Common myeloid progenitor, CD34-positive (primary cell): ENCODE measurements at places on chromosomes 12 and 14.

- peak; percentile 86 for DNase-seq
Observed at GRCh38 chr14:100904307-100905087, 975 bp upstream of the RTL1 start.

GRCh38 chr14:31560759-31561154 lies 447 bp upstream of the NUBPL start:
- peak; percentile 52 for DNase-seq

DNA sequence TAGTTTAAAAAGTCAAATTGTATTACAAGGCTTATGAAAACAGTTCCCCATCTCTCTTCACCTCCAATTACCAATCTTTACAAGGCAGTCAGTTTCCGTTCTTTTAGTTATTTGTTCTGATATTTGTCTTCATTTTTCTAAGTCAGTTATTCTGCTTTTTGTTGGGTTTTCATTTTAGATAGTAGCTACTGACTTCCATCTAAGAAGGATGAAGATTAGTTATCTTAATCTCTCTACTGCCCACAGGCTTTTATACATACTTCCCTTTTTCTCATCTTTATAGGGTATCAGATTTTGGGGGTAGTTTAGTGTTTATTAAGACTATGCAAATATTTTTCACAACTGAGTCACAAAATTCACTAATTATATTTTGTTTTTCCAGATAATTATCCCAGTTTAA lies 38.4 kb downstream of the FRS2 start:
- DNase-seq = no peak

DNA sequence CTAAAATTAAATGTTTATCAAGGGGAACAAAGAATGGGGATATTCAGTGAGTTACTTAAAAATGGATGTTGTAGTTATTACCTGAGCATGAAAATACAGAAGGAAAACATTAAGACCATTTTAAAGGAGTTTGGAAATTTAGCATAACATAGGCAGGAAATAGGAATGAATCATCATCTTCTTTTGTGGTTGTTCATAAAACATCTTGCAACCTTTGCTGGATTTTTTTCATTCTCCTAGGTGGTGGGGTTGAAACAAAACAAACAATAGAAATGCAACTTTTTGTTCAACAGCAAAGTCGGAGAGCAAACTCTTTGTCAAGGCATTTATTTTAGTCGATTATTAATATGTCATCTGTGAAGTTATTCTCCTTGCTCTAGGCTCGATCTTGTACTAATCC lies 275.1 kb downstream of the IPO8 start:
- no peak for DNase-seq

DNA sequence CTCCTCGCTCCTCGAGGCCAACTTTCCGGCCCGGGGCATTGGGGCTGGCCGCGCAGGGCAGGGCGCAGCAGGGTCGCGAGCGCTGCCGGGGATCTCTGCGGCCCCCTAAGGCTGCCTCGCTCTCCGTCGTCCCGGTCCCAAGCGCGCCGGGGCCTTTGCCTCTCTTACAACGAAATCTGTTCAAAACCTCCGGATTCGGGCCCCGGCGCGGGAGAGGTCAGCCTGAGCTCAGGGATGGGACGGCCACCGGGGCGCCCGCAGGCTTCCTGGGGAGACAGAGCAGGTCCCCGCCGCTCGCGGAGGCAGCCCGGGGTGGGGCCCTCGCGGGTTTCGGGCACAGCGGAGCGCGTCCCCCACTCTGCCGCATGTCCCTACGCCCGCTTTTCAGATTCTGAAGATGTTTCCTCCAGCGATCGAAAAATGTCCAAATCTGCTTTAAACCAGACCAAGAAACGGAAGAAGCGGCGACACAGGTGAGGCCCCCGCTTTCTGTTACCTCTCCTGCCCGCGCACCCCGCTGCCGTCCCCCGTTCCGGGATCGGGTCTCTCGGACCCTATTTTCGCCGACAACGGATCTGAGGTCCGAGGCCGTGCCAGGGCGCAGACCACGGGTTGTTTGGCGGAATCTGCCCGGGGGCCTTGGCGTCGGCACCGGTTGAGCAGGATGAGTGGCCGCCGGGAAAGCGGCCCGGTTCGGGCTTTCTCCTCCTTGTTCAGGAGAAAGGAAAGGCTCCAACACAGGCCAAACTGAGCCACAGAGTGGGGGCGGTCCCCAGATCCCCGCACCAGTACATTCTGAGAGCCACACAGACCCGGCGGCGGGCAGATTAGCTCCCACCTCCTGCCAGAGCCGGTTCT lies 1.8 kb downstream of the VSX2 start:
- no peak for DNase-seq

- no peak for DNase-seq
Observed at GRCh38 chr14:37589715-37590427, 5.2 kb downstream of the FOXA1 start.

GRCh38 chr14:64990939-64991338 lies 4.2 kb downstream of the FNTB start:
- DNase-seq = no peak

GRCh38 chr14:80172375-80173051 lies 38.8 kb downstream of the DIO2 start:
- no peak for DNase-seq

- DNase-seq = no peak
Observed at GRCh38 chr12:118958520-118958919, 22.8 kb upstream of the SRRM4 start.

DNA sequence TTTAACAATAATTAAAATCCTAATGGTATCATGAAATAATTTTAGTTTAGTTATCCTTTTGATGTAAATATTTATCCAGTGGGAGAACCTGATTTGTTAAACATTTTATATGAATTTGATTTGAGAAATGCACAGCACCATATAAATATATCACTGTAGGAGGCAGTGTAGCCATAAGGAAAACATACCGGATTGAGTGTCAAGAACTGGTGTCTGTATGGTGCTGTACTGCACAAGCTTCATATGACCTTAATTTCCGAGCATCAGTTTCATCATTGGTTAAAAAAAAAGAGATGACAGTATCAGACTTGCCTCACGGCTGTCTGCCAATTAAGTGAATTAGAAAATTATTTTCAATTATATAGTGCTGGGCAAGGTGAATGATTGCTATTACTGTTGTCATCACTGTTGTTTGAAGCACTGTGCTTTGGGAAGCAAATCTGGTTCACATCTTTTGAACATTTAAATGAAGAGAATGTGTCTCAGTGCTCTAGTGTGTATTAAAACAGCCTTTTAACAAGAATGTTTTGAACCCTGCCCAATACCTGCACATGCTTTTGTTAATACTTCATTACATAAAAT lies 72.1 kb downstream of the TMTC2 start:
- DNase-seq = no peak

- no peak for DNase-seq
Observed at GRCh38 chr14:55536204-55536708, 43.8 kb upstream of the KTN1 start.

DNA sequence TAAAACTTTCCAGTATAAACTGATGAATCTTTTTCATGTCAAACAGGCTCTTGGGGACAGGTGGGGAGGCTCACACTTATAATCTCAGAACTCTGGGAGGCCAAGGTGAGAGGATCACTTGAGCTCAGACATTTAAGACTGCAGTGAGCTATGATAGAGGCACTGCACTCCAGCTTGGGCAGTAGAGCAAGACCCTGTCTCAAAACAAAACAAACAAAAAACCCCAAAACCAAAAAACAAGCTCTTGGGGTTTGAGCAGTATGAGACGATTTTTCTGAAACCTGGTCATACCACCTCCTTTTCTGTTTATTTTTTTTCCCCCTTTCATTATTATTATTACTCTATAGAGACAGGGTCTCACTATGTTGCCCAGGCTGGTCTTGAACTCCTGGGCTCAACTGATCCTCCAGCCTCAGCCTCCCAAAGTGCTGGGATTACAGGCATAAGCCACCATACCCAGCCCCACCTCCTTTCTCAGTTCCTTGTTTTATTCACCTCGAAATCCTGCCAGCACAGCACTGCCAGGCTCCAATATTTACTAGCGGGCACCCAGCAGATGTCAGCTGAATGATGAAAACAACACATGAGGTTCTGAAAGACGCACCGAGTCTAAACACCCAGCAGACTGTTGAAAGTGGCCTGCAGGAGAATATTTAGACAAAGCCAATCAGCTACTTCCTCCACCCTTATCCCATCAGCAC lies 19.5 kb upstream of the CDK17 start:
- no peak for DNase-seq

- peak; percentile 69 for DNase-seq
Observed at GRCh38 chr14:105069871-105070759, 4.9 kb upstream of the GPR132 start.

DNA sequence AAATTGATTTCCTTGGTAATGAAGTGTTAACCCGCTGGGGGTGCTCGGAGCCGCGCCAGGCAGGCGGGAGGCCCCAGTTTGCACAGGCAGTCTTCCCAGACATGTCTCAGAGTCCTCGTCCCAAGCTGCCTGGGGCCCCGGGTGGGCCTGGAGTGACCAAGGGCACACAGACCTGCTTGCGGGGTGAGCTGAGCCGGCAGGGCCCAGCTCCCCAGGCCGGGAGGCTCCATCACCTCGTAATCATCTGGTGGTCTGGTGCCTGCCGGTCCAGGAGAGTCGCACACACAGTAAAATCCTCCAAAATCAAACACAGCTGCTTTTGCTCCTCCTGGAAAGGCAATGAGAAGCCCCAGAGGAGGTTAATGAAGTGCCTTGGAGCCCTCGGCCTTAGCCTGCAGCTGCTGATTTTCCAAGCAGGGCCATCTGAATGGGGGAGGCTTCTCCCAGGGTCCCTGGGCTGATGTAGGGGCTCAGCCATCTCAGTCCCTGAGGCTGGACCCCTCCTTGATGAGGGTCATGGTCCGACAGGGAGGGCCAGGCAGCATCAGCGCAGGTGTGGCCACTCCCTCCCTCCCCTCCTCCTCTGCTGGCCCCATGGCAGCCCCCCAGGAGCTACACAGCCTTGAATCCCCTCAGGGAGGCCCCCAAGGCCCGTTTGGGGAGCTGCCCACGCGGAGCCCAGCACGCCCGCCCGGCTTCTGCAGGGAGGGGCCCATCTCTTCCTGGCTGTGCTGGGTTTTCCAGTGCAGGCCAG lies 39.4 kb upstream of the FBRSL1 start:
- DNase-seq = no peak

DNA sequence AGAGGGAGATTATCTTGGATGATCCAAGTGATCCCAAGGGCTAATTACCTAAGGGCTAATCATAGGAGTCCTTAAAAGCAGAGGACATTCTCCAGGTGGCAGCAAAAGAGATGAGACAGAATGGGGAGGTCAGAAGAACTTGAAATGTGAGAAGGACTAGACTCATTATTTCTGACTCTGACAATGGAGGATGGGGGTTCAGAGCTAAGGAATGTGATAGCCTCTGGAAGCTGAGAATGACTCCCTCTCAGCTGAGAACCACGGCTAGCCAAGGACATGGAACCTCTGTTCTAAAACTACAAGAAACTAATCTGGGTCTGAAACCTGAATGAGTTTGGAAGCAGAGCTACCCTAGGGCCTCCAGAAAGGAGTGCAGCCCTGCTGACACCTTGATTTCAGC lies 35.6 kb upstream of the ANKS1B start:
- no peak for DNase-seq

DNA sequence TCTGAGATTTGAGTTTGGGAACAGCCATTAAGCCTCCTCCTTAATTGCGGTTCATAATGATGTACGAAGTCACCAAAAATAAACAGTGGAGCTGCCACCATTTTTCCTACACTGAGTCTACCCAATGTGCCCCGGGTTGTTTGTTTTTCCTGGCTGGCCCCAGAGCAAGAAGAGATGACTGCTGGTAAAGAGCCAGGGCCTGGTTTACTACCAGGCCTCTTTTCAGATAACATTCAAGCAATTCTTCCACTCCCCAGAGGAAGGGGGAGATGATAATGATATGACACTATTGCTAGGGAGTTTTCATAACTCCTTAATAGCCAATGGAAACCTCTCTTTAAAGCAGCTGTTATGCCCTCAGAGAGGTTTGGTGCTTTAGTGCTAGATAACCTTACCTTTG lies 42.3 kb downstream of the BRAP start:
- no peak for DNase-seq

- DNase-seq = no peak
Observed at GRCh38 chr12:127169321-127170181, 1097.4 kb upstream of the TMEM132C start.

- no peak for DNase-seq
Observed at GRCh38 chr12:102163383-102163782, 34.2 kb downstream of the PMCH start.

DNA sequence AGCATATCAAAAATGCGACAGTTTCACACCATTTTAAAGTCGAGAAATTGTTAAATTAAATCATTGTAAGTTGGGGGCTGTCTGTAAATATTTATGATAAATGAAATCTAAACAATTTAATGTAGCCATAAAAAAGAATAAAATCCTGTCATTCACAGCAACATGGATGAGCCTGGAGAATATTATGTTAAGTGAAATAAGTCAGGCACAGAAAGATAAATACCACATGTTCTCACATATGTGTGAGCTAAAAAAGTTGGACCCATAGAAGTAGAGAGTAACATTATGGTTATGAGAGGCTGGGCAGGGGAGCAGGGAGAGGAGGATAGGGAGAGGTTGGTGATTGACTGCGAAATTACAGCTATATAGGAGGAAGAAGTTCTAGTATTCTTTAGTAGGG lies 135.9 kb downstream of the GARIN6 start:
- no peak for DNase-seq
